Mammary epithelial cell (primary cell): ENCODE measurements at places on chromosomes 11 and 22. TPM values are rescaled to one million over a fixed set of nuclear protein-coding genes. Genes with fewer than 3 reads are reported as not detected.

GRCh38 chr11:68735646-68736045 lies 15.7 kb downstream of the TESMIN start:
- no peak for DNase-seq

GRCh38 chr22:19995611-19996339 lies 20.8 kb downstream of the ARVCF start:
- no peak for DNase-seq

GRCh38 chr11:106998116-106998915 lies 20.0 kb downstream of the GUCY1A2 start:
- no peak for DNase-seq

DNA sequence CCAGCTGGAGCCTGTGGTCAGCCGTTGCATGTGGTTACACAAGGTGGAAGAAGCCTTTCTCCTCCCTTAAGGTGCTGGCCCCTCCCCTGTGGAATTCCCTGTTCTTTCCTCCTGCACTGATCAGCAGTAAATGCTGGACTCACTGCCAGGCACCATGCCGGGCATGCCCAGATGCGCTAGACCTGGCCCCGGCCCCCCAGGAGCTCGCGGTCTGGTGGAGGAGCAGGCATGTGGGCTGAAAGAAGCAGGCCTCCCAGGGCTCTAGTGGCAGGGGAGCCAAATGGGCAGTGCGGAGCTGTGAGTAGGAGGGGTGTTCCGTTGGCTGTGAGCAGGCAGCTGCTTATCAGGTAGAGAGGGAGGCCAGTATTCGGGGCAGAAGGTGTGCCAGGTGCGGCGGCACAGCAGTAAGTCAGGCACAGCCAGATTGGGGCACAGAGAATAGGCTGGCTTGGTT lies 10.2 kb downstream of the DGKZ start:
- peak; percentile 94 for DNase-seq

DNA sequence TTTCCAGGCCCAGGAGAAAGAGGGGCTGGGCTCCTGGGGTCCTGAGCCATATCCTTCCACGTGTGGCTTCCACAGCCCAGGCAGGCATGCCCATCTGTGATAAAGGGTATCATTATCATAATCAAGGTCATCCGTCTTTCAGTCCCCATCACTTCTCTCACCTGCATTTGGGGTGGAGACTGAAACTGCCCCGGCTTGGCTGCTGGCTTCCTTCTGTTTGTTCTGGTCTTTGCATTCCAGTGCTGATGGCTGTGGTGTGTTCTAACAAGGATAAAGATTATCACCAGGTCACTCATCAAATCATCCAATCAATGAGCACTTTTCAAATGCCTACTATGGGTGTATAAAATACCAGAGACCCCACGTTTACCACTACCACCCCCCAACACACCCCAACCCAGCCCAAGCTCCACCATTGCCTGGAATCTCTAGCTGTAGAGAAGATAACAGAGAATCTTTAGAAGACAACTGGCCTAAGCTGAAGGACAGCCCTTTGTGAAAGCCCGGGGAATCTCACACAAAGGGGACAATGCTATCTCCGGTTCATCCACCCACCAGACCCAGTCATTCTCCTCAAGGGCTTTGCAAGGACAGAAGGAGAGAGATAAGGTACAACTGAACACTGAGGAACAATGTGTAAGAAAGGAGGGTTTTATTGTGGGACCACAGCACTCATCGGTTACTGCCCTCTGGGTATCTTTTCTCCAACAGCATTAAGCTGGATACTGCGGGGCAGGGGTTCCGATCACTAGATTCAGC lies 54.9 kb downstream of the AHNAK start:
- no peak for DNase-seq

DNA sequence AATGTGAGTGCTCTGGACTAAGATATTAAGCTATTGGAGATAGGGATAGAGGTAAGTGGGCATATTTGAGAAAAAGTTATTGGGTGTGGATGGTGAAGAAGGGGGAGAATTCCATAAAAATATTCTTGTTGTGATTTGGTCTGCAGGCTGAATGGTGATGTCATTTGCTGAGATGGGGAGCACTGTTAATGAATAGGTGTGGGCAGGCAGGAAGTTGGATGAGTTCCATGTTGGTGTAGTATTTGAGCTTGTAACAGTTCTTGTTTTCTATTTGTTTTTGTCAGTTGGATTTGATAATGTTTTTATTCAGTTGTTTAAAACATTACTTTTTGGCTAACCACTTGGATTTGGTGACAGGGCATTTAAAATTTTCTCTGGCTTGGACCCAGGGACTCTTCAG lies 168.8 kb downstream of the C11orf87 start:
- peak; percentile 8 for DNase-seq

MRPL48 gene
- total RNA-seq = 30.3 and 35.1 TPM in 2 replicates

CDC42BPG gene
- total RNA-seq = 7.3 and 18.7 TPM in 2 replicates

CEND1 gene
- total RNA-seq = not detected

HEPHL1 gene
- total RNA-seq = 36.5 and 60.8 TPM in 2 replicates

NRXN2 gene
- 18.8 TPM for total RNA-seq

FOLH1 gene
- 0.33 TPM for total RNA-seq

GAL3ST1 gene
- not detected for total RNA-seq
